ENCODE measurements at places on chromosomes 16 and 17. TPM values are rescaled to one million over a fixed set of nuclear protein-coding genes. Genes with fewer than 3 reads are reported as not detected.

DNA sequence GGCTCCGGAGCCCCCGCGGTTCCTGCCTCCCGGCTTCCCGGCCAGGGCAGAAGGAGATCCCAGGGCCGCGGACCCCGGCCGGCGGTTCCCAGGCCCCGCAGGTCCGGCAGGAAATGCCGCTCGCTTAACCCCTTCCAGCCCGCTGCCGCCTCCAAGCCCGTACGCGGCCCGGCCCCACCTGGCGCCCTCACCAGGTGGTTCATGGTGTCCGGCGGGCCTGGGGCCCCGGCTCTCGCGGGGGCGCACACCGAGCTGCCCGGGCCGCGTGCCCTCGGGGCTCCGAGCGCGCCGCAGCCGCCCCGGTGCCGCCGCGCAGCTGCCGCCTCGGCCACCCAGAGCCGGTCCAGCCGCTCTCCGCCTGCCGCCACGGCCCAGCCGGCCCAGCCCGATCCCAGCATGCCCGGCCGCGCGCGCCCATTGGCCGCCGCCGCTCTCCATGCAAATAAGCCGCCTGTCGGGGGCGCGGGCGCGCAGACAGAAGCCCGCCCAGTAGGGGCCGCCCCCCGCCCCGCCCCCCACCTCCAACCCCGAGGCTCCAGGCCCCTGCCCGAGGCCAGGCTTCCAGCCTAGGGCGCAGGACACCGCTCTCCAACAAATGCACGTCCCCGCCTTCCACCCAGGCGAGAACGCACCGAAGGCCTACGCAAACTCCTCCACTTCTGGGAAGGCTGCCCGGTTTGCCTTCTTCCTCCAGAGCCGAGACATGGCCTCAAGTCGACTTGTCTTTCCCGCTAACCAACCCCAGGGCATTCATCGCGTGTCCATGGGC, at the start of gene BCAR1:
Gene BCAR1, minus strand, starts transcription at position 345 of the 769 bp plus-strand sequence. Its CDS starts 142 bp downstream, at position 203.
- peak; percentile 77 for DNase-seq

DNA sequence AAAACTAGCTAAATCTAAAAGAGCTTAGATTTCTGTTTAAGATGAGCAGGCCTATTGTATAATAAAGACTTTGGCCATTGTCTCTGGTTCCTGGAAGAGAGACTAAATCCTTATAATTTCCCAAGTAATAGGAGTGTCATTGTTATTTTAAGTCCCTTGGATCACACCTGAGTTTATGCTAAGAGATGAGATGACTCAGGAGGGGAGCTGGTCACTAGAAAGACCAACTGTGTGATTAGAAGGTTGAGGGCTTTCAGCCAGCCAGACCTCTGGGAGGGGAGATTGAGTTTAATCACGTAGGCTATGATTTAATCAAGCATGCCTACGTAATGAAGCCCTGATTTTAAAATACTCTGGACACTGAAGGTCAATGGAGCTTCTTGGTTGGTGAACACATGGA, 156.9 kb upstream of the C17orf78 start:
- DNase-seq, result no peak

DNA sequence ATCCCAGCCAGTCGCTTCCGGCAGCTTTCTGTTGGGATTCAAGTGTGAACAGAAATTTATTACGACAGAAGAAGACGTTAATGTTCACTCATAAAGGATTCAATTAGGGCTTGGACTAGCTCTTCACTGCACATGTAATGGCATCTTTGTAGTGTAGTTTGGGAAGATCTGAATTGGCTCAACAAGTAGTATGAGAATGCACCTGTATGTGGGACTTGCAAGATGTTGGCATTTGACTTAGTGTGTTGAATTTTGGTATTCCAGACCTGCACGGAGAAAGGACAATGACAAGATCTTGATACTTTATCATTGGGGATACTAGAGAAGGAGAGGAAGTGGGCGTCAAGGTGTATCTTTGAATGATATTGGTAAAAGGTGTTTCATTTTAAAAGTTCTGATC, 1.2 kb downstream of the PSMD11 start:
- peak; percentile 11 for DNase-seq

- no peak for DNase-seq
Measured at GRCh38 chr16:58110571-58111301, 18.4 kb downstream of the CFAP20 start.

DNA sequence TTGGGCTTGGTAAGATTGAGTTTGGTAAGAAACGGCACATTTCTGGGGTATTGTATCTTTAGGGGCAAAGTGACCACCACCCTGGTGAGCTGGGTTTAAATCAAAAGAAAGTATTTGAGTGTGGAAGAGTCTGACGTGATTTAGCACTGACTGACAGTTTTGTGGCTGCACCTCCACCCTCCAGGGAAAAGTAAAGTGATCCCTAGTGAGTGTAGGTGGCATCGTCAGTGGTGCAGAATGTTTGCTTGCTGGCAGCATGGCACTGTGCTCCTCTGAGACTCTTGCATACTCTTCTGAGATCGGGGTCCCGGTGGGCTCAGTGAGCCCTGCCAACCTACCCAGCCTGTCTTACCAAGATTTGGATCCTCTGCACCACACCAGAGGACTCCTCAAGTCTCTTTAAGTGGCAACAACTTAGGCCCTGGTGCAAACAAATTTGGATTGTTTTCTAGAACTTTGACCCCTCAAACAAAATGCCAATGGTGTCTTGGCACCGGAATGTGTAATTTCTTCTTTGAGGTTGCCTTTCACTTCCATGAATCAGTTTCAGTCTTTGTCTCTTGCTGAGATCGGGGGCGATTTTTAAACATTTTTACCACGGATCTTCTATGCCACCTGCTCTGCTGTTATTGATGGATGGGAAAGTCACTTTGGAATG, 2.8 kb downstream of the PRKCB start:
- no peak for DNase-seq

DNA sequence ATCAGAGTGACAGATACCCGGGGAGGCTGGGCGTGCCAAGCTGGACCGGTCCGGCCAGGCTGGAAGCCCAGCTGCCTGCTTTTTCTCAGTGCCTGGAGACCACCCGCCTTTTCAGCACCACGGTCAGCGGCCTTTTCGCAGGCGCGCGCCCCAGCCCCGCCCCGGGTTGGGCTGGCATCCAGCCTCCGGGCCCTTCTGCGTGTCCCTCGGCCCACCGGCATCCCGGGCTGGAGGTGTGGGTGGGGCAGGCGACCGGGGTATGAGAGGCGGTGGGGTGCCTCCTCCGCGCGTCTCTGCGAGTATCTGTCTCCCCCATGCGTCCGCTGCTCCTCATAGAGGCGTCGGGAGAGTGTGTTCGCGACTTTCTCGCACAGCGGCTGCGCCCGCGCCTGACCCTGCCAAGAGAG, 102.5 kb downstream of the MRM1 start:
- peak; percentile 5 for DNase-seq

DNA sequence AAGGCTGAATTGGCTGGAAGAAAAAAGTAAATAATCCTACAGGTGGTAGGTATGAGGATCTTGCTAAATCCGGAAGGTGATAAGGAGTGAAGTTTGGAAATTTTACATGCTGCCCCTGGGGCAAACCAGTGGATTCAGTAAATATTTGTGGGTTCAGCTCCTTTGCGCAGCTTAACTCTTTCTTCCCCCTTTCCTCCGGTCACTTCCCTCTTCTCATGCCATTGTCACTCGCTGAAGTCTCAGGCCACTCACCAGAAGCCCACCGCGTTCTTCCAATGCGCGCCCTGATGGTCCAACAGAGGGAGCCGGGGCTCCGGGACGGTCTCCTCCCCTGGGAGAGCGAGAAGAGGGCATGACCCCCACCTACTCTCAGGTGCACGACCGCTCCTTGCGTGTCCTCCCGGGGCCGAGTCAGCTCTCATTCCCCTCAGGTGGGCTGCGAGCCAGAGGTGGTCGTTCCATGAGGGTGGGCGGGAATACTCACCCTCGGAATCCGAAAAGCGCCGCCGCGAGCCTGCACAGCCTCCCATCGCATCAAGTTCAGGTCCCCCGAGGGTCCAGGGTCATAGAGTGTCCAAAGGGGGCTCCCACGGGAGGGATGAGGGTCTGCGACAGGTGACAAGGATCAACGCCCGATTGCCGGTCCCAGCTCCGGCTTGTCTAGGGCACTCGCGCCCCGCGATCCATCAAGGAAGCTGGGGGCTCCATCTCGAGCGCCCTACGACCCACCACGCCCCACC, 474 bp downstream of the CLN3 start:
- DNase-seq, result peak; percentile 42

DNA sequence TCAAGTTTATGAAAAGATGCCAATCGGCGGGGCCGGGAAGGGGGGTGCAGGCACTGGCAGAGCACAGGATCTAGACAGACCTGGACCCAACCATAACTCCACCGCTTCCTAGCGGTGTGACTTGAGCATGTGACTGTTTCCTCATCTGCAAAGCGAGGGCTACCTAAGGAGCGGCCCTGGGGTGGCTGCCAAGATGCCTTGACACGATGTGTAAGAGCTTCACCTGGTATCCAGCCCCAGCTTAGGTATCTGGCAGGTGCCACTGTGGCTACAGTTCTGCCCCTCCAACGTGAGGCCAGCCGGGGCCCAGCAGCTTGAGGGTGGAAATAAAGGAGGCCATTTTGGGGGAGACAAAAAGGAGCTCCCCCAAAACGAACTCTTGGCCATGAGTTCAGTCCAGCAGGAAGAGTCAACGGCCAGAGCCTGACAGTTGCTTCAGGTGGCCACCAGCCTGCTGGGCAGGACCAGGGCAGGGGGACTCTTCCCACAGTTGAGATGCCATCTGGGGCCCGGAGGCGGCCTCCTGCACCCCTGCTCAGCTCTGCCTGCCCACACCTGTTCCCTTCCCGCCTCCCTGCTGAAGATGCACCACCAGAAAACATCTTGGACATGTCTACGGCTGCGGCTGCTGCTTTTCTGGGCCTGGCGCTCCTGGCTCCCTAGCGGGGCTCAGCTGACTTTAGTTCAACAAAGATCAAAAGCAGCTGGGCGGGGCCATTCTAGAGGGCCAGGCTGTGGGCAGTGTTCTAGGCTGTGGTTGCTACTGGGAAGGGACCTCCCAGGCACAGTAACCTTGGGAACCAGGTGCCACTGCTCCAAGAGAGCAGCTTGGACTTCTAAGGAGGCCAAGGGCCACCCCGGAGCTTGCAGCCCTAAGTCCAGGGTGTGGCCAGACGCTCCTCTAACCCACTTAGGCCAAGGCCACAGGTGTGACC, 3.4 kb upstream of the MTSS2 start:
- DNase-seq, result no peak

GRCh38 chr17:30203471-30203981, 32.0 kb downstream of the SLC6A4 start:
- DNase-seq, result no peak

- no peak for DNase-seq
Measured at GRCh38 chr16:4500272-4500671, 24.1 kb downstream of the HMOX2 start.

GRCh38 chr16:82867485-82867884, 240.7 kb downstream of the CDH13 start:
- DNase-seq, result no peak

DNA sequence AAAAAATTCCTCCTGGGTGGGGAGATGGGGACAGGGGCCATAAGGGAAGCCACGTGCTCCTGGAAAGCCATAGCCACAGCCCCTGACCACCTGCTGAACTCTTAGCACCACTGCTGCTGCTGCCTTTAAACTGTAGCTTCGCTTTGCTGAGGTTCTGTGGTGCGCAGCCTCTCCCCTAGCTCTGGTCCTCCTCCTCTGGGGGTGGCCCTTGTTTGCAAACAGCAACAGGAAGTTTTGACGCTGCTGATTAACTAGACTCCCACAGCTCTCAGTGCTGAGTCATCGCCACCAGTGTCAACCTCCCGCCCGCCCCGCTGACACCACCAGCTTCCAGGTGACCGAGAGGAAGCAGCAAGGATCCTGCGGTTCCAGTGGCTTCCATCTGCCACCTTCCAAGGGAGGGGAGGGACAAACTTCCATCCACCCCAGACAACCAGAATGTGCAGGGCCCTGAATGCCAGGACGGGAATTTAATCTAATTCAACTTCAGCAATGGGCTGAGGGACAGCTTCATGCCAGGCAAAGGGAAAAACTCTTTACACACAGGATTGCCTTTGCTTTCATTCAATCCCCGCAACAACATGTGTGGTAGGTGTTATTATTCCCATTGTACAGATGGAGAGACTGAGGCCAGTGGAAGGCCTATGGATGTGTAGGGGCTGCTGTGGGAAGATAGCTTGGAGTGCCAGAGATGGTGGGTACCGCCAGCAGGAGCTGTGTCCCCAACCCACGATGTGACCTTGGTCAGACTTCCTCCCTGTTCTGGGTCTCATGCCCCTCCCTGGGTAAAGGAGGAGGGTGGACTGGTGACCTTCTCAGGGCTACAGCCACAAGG, 8.1 kb upstream of the KIFC3 start:
- no peak for DNase-seq

- no peak for DNase-seq
Measured at GRCh38 chr17:2789700-2790099, 6.5 kb upstream of the RAP1GAP2 start.

GRCh38 chr16:23258919-23259237, 43.2 kb upstream of the SCNN1B start:
- no peak for DNase-seq

DNA sequence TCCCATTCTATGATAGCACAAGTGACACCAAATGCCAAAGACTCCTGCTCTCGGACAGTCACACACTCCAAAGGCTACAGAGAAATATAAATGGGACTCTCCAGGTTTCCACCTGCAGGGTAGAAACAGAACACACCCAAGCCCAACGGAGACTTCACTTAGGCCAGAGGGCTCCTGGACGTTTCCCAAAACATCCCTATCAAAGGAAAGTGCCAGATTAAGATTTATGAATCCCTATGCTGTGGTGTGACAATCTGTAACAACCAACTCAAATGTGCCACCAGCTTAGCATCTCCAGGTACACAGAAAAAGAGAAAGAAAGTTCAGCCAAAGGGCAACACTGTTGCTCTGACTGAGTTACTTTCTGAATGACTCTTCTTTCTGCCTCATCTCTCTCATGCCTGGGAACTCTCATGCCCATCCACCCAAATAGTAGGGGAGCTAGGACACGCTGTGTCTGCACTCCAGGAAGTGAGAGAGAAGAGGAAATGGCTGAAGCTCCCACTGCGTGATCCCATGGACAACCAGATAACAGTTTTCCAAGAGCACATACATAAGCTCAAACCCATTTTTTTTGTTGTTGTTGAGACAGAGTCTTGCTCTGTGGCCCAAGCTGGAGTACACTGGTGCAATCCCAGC, 49.7 kb downstream of the SMG6 start:
- no peak for DNase-seq

GRCh38 chr16:704552-705380, 835 bp downstream of the FBXL16 start:
- DNase-seq, result no peak

DNA sequence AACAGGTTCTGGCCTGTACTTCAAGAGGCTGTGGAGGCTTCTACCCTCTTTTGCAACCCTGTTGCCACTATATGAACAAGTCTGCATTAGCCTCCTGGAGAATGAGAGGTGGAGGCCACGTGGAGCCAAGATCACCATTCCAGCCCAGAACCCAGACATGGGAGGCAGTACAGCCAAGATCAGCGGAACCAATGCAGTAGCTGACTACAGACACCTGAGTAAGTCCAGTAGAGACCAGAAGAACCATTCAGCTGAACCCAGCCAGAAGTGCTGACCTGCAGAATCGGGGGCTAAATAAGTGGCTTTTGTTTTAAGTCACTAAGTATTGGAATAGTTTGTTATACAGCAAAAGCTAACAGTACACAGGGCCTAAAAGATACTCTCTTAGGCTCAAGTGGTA, 12.1 kb downstream of the FAM20A start:
- no peak for DNase-seq

Gene RND2
- total RNA-seq, result 0.30 TPM

Gene SHISA9
- not detected for total RNA-seq

Gene TBC1D3K
- total RNA-seq, result not detected

Gene NPW
- 1.3 TPM for total RNA-seq

Gene GUCY2D
- total RNA-seq, result not detected

Gene SLC35G6
- not detected for total RNA-seq

Gene TELO2
- total RNA-seq, result 70.1 TPM

Measured in OCI-LY7 (cell line).